ENCODE measurements at places on chromosomes 2 and 18.

- H3K36me3 ChIP-seq: no peaks in the 10 kb centered on the region
- no peak overlapping the region for H3K27ac ChIP-seq
- H3K4me3 ChIP-seq: no peak overlapping the region
- no peaks in the 10 kb centered on the region for H3K4me1 ChIP-seq
- DNase-seq: no peak
Measured at GRCh38 chr2:209633911-209634310, 137.7 kb upstream of the UNC80 start.

DNA sequence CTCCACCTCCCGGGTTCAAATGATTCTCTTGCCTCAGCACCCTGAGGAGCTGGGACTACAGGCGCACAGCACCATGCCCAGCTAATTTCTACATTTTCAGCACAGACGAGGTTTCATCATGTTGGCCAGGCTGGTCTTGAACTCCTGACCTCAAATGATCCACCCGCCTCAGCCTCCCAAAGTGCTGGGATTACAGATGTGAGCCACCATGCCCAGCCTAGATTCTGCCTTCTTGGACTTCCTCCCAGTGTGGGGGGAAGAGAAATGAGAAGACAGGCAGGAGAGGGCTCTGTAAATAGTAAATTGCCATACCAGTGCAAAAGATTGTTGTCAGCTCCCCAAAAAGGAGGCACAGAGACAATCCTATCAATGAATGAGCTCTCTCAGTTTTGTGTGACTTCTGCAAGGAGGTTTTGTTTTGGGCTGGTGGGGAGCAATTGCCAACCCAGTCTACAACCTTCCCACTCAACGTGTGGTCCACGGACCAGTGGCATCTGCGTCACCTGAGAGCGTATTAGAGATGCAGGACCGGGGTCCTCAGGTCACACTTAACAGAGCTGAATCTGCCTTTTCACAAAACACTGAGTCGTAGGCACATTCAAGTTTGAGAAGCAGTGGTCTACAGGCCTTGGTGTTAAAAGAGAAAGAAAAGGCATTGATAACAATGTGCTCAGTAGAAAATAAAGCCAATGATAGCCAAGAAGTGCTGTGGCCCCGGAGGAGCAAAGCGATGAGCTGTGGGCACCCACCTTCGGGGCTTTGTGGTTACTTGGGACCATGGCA, 78.1 kb downstream of the MYCN start:
- no peaks in the 10 kb centered on the region for H3K36me3 ChIP-seq
- no peaks in the 10 kb centered on the region for H3K4me1 ChIP-seq
- H3K4me3 ChIP-seq: no peak overlapping the region
- H3K27me3 ChIP-seq: peaks cover 15% of the 10 kb centered on the region

GRCh38 chr2:17262854-17263569, 255.2 kb downstream of the RAD51AP2 start:
- no peak for DNase-seq
- H3K27me3 ChIP-seq: no peaks in the 10 kb centered on the region
- H3K27ac ChIP-seq: no peak overlapping the region
- H3K4me1 ChIP-seq: no peaks in the 10 kb centered on the region
- no peaks in the 10 kb centered on the region for H3K36me3 ChIP-seq

- peaks cover 32% of the 10 kb centered on the region for H3K4me1 ChIP-seq
- H3K27me3 ChIP-seq: no peaks in the 10 kb centered on the region
- H3K4me3 ChIP-seq: no peak overlapping the region
Measured at GRCh38 chr18:48191494-48191893, 217.7 kb downstream of the ZBTB7C start.

- no peaks in the 10 kb centered on the region for H3K27me3 ChIP-seq
- H3K4me3 ChIP-seq: no peak overlapping the region
- no peaks in the 10 kb centered on the region for H3K36me3 ChIP-seq
- H3K27ac ChIP-seq: no peak overlapping the region
- no peaks in the 10 kb centered on the region for H3K4me1 ChIP-seq
Measured at GRCh38 chr2:23622466-23622865, 237.5 kb downstream of the KLHL29 start.

DNA sequence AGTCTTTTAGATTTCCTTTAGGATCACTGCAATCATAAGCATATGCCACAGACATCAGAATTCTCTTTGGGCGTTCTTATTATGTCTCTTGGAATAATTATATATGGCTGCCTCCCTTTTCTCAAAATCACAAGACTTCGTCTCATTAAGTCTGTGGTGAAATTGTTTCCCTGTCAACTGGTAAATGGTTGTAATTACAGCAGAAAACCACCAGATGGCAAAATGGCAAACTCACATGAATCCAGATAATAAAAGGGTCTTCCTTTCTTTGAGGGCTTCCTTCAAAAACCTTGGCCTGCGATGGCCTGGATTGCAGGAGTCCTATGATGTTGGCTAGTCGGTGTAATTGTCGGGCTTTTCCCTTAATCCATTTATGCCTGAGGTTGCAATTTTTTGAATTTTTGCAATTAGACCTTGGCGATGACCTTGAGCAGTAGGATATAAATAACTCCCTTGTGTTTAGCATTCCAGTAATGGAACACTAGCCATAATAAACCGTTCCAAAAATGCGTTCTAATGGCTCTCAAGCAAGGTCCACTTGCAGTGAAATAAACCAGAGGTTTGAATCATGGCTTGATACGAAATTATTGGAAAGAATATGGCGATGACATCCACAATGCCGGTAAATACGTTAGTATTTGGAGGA, 656.4 kb downstream of the MBD2 start:
- DNase-seq: no peak
- H3K36me3 ChIP-seq: no peaks in the 10 kb centered on the region
- H3K27ac ChIP-seq: no peak overlapping the region
- H3K4me3 ChIP-seq: no peak overlapping the region
- no peaks in the 10 kb centered on the region for H3K4me1 ChIP-seq

GRCh38 chr18:55587418-55588110, 428 bp downstream of the TCF4 start:
- DNase-seq: peak; percentile 26
- no peaks in the 10 kb centered on the region for H3K27me3 ChIP-seq
- peak overlapping the region; percentile 57 for H3K27ac ChIP-seq
- H3K4me1 ChIP-seq: no peaks in the 10 kb centered on the region
- H3K4me3 ChIP-seq: peak overlapping the region; percentile 55

- no peak for DNase-seq
- no peak overlapping the region for H3K4me3 ChIP-seq
- no peaks in the 10 kb centered on the region for H3K36me3 ChIP-seq
- H3K4me1 ChIP-seq: no peaks in the 10 kb centered on the region
- no peaks in the 10 kb centered on the region for H3K27me3 ChIP-seq
Measured at GRCh38 chr18:8943900-8944870, 158.3 kb upstream of the NDUFV2 start.

GRCh38 chr2:105460048-105460732, 61.3 kb upstream of the FHL2 start:
- no peaks in the 10 kb centered on the region for H3K36me3 ChIP-seq
- H3K4me1 ChIP-seq: peaks cover 3% of the 10 kb centered on the region
- H3K27me3 ChIP-seq: no peaks in the 10 kb centered on the region
- H3K4me3 ChIP-seq: no peak overlapping the region
- no peak for DNase-seq

- H3K4me3 ChIP-seq: no peak overlapping the region
- H3K36me3 ChIP-seq: no peaks in the 10 kb centered on the region
- no peak for DNase-seq
- H3K4me1 ChIP-seq: no peaks in the 10 kb centered on the region
- no peak overlapping the region for H3K27ac ChIP-seq
- no peaks in the 10 kb centered on the region for H3K27me3 ChIP-seq
Measured at GRCh38 chr2:150832686-150833085, 345.2 kb upstream of the RND3 start.

Measured in tibial nerve (tissue), 4 donors.